Naive thymus-derived CD4-positive, alpha-beta T cell (primary cell): ENCODE measurements at places on chromosomes 16 and 17.

- DNase-seq: no peak
Measured at GRCh38 chr17:69503711-69504110, 89.2 kb downstream of the MAP2K6 start.

DNA sequence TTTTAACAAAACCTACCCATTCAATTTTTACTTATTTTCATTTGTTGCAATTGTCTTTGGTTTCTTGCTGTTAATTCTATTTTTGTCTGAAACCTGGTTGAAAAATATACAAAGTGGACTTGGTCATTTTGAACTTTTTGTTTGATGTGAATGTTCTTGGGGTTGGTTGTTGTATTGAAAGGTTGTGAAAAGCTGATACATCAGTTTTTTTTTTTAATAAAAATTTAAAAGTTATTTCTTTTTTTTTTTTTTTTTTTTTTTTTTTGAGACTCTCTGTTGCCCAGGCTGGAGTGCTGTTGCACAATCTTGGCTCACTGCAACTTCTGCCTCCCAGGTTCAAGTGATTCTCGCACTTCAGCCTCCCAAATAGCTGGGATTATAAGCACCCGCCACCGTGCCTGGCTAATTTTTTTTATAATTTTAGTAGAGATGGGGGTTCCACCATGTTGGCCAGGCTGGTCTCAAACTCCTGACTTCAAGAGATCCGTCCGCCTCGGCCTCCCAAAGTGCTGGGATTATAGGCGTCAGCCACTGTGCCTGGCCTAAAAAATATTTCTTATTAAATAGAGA lies 28.9 kb downstream of the WIPF2 start:
- no peak for DNase-seq

DNA sequence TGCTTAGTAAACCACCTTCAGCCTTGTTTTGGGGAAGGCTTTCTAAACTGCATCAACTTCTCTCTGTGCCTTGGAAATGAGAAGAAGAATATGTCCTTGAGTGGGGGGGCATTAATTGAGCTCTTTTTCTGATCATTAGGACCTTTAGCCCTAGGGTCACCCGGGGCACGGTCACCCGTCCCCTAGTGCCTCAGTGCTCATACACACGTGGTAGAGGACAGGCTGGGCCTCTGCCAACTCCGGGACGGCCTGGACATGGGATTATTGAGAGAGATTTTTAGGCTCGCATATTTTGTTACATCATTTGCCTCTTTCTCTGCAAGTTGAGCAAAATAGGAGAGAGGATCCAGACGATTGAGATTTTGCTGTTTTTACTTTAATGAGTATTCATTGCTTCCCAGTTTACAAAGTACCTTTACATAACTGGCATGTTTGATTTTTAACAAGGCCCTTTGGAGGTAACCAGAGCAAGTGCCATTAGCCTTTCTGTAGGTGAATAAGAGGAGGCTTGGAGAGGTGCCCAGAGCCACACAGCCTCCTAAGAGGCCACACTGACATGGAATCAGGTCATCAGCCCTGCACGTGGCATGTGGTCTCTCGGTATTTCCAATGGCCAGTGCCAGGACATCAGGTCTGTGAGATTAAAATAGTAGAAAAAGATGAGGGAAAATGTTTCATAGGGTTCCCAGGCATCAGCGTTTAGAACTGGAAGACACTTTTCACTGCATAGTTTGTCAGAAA lies 11.1 kb downstream of the PMM2 start:
- DNase-seq: no peak

- DNase-seq: no peak
Measured at GRCh38 chr17:47808036-47808829, 13.4 kb downstream of the OSBPL7 start.

GRCh38 chr17:73208139-73208827 lies 15.4 kb downstream of the COG1 start:
- no peak for DNase-seq

GRCh38 chr17:64615028-64615677 lies 47.0 kb downstream of the SMURF2 start:
- no peak for DNase-seq
